ENCODE measurements at places on chromosomes 6 and 20.

GRCh38 chr6:41798901-41799558, 11.5 kb downstream of the TOMM6 start:
- no peak for DNase-seq

GRCh38 chr6:139114746-139115145, 20.1 kb upstream of the HECA start:
- no peak for DNase-seq

- peak; percentile 41 for DNase-seq
Observed at GRCh38 chr6:43009124-43009523, 4.6 kb downstream of the MEA1 start.

GRCh38 chr6:32570363-32570905, 19.2 kb downstream of the HLA-DRB1 start:
- DNase-seq: no peak

DNA sequence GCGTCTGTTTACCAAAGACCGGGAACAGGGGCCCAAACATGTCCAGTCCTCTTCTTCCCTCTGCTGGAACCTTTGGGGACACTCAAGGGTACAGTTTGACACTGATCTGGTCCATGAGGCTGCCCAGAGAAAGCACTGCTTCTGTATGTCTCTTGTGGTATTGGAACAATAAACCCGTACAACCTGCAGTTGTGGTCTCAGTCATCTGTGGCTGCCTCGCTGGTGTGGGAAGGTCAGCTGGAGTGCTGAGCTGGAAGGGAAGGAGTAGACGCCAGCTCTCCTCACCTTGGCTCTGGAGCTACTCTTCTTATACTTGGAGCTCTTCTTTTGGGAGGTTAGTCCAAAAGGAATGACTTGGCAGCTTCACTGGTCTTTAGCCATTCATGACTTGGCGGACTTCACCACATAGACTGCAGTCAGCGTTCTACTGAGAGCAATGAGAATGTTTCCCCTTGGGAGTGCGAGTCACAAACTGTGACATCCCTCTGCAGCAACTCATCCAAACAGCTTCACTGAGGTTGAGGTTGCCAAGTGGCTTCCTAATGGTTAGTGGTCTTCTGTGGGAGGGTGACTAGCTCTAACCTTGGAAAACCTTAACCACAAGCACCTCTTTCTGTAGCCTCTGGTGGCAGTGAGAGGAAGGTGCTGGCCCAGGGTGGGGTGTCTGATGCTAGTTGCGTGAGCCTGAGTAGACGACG, 81.2 kb downstream of the ASXL1 start:
- no peak for DNase-seq

- DNase-seq: no peak
Observed at GRCh38 chr20:20342066-20342465, 25.8 kb upstream of the INSM1 start.

DNA sequence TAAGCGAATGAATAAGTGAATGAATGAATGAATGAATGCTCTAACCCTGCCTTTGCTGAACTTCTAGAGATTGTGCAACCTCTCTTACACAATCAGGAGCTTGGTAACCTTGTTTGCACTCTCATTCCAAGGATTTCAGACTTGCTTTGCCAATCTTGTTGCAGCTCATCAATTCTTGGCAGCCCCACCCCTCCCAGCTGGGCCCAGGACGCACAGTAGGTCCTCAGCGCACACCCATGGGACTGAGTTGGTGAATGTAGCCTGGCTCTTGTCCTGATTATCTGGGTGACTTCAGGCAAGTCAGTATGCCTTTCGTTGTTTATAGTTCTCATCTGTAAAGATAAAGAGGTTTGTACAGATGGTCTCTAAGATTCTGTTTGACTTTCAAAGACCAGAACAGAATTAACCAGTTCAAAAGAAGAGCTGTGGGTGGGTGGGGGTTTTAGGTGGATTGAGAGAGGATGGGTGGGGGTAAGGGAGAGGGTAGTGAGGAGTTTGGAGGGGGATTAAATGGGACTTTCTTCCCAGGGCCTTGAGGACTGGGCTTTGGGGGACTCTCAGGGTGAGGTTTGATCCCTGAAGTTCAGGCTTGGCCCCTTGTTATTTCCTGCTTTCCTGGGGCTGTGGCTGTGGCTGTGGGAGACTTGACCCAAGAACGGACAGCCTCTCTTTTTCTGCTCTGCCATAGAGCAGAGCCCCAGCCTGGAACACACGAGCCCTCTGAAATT, 33.2 kb downstream of the VEGFA start:
- no peak for DNase-seq

GRCh38 chr6:43849844-43850243, 79.8 kb downstream of the VEGFA start:
- DNase-seq: no peak

DNA sequence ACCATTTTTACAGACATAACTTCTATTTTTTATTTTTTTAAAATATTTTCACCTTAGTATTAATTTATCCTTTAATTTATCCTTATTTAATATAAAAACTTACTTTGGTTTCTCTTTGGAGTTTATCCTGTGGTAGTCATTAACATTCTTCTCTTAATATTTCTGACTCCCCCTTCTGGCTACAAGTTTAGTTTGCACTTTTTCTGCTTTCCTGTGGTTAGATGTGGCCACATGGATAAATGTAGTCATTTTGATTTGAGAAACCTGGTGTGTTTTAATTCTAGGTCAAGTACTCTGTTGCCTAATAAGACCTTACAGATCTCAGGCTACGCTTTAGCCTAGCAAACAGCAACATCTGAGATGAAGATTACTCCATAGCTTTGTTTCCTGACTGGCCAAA, 1187.5 kb downstream of the HACE1 start:
- no peak for DNase-seq

DNA sequence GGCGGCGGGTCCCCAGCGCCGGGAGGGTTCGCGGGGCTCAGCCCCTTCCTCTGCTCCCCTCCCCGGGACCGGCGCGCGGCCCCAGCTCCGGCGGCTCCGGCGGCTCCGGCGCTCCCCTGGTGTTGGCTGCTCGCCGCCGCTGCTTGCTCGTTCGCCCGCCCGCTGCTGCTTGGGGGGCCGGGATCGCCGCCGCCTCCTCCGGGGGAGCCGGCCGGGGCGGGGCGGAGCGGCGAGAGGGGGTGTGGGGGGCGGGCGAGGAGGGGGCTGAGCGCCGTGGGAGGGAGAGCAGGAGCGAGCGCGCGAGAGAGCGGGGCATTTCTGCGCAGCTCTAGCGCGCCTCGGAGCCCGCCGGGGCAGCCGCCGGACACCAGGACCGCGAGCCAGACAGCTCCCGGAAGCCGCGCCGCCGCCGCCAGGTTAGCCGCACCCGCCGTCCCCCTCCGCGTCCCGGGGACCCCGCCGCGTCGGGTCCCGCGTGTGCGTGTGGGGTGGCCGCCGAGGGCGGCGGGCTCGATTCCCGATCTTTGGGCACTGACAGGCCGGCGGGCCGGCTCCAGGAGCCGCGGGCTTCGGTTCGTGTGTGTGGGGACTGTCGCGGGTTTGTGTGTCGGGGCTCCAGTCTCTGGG, 62.0 kb upstream of the EPB41L1 start:
- peak; percentile 37 for DNase-seq

GRCh38 chr20:58822149-58822548, 28.6 kb downstream of the GNAS-AS1 start:
- DNase-seq: no peak

GRCh38 chr6:15751721-15752350, 89.0 kb upstream of the DTNBP1 start:
- no peak for DNase-seq

All from B cell (primary cell).